ENCODE measurements at places on chromosomes 2 and 18.
A peak's percentile ranks its signal among the peaks of the same experiment; 100 is the strongest.

DNA sequence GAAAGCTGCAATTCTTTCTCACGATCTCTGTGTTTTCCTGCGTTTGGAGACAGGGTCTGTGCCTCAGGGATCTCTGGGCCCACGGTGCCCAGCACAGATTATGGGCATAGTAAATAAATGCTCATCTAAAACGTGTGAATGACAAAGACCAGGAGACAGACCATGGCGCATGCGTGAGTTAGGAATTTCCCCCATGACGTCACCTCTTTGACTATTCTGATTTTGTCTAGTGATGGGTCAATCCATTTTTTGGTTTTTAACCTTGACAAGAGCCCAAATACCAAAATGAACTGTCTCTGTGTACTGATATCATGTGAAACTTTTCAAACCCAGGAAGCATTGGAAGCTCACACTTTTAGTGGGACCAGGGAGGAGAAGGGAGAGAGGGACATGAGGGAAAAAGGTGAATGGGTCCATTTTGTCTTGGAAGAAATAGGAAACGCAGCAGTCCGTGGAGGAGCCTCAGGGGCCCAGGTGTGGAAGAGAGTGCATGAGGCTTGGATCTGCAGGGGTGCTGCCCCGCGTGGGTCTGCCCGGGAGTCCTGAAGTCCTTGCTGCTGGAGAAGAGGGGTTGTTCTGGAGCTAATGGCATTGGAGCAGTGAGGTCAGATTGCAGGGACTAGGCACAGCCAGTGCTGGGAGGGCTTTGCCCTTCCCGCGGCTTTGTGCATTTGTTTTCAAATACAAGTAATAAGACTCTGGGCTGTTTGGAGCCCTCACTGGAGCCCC is 172.2 kb downstream of the ASB1 start:
- DNase-seq = no peak

GRCh38 chr2:30259827-30260679 is 28.7 kb downstream of the LBH start:
- DNase-seq = no peak

DNA sequence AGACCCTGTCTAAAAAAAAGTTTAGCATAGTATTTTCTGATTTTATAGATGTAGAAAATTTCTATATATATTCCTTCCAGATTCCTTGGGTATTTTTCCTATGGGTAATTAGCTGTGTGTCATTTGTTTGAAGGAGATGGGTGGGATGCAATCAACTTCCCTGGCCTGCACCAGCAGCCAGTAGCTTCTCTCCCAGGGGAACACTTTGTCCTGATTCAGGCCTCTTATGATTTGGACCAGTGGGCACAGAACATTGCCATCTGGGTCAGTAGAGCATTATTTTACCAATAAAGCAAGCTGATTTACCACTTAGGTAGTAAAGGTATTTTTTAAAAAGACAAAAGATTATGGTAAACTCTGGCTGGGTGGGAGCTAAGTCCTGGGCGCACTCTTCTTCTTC is 26.9 kb downstream of the UBE2F start:
- no peak for DNase-seq

DNA sequence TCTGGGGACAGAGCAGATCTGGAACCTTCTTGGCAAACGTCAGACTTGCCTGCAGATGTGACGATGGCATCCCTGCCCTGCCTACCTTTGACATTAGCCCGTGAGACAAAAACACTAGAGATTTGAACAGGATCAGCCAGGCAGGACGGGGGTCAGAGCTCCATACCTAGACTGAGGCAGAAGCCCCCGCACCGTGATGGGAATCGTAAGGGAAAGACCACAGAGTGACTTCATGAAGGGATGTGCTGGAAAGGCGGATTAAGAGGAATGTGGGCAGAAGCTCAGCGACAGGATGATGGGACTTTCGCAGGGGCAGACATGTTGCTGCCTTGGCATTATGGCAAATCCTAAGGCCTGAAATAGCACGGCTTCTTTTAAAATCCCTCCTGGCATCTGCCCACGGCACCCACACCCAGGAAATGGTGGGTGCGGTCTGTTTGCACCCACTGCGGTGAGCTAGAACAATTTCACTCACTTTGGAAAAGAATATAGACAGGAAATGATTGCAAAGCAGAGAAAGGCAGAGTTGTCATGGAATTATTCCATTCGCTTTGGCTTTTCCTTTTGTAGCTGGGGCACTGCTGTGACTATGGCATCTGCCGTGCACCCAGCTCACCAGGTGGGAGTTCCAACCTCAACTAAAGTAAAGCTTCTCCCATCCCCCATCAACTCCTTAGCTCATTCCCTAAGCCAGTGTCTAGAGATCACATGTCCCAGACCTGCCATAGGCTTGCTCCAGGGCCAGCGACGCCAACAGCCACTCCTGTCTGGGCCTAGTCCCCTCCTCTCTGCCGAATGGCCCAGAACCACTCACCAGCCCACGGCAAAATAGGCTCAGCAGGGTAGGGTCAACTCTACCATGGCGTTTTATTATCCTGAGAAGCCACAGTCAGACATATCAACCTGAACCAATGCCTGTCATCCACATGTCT is 112.7 kb upstream of the NPAS2 start:
- peak; percentile 80 for DNase-seq

- DNase-seq = no peak
These were observed 777 bp downstream of the MOCOS start for GRCh38 chr18:36187826-36188721.

DNA sequence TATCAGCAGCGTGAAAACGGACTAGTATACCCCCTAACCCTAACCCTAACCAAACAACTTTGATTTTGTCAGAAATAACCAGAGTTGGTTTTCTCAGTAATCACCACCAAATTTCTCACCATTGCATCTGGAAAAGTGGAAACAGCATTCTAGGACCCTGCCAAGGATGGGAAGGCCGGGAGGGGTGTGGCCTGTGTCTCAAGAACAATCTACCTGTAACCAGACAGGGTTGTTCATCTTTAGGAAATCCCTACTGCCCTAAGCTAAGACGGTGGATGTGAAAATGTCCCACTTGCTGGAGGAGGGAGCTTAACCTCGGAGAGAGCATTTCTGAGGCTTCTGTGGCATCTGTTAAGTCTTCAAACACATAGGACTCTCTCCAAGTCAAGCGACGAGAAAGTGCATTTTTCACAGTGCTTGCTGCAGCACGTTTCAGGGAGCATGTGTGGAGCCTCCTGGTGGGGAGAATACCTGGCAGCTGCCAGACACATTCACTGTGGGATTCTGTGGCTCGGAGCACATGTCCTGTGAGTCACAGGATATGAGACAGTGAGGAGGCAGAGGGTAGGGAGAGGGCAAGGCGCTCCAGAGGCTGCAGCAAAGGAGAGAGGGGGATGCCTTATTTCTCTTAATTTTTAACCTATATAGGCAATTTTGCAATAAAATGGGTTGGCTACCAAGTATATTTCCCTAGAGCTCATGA is 207.5 kb downstream of the SPP2 start:
- DNase-seq = peak; percentile 40

- DNase-seq = no peak
These were observed 249.3 kb downstream of the NDUFA10 start for GRCh38 chr2:239775623-239776435.

DNA sequence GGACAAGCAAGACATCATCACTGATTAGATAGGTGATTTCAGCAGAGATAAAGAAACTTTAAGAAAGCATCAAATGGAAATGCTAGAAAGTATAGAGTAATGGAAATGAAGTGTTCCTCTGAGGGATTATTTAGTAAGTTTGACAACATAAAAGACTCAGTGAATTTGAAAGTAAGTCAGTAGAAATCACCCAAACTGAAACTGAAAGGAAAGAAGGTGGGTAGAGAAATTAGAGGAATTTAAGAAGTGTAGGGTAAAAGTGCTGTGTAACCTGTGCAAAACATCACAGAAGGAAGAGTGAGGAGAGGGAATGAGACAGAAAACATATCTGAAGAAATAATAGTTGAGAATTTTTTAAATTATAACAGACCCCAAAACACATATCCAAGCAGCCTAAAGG is 343.1 kb downstream of the CBLN2 start:
- DNase-seq = no peak

DNA sequence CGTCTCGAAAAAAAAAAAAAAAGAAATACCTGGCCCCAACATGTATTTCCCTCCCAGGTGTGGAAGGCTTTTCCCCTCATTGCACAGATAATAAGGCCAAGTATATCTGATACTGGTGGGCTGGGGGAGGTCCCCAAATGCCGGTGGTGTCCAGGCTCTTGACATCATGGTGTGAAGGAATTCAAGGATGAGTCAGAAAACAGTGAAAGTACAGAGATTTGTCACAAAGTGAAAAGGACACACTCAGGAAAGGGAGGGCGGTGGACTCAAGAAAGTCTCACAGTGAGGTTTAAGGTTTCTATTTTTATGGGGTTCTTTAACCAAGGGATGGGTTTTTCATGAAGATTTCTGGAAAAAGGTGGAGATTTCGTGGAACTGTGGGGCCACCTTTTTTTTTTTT is 37.8 kb upstream of the FZD5 start:
- no peak for DNase-seq

GRCh38 chr18:58135701-58136331 is 91.8 kb downstream of the NEDD4L start:
- DNase-seq = peak; percentile 31

DNA sequence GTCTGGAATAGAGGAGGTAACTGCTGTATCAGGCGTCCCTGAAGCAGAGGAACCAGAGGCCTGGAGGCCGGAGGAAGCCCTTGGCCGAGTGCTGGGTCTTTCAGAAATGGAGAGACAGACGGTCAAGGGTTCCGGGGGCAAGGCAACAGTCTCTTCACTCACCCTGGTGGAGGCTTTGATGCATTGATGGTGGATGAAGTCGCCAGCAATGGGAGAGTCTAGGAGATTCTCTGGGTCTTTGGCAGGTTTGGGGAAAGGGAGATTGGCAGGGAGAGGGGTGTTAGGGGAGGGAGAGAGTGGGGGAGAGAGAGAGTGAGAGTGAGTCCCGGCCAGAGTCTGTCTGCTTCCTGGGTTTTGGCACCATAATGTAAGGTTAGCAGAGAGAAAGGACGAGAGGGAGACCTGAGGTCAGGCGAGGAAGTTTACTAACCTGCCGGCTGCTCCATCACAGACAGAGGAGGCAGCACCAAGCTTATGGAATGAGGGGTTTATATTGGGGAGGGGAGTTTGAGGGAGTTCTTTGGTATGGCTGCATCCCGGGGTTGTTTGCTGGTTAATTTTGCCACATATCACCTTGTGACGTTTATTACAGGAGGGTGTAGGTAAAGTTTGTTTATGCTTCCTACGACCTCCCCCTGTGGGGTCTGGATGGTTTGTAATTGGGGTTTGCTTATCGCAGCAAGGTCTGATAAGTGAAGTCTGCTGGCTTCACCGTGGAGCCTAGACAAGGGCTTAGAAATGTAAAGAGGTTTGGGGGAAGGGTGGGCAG is 19.6 kb downstream of the COMMD1 start:
- DNase-seq = no peak

DNA sequence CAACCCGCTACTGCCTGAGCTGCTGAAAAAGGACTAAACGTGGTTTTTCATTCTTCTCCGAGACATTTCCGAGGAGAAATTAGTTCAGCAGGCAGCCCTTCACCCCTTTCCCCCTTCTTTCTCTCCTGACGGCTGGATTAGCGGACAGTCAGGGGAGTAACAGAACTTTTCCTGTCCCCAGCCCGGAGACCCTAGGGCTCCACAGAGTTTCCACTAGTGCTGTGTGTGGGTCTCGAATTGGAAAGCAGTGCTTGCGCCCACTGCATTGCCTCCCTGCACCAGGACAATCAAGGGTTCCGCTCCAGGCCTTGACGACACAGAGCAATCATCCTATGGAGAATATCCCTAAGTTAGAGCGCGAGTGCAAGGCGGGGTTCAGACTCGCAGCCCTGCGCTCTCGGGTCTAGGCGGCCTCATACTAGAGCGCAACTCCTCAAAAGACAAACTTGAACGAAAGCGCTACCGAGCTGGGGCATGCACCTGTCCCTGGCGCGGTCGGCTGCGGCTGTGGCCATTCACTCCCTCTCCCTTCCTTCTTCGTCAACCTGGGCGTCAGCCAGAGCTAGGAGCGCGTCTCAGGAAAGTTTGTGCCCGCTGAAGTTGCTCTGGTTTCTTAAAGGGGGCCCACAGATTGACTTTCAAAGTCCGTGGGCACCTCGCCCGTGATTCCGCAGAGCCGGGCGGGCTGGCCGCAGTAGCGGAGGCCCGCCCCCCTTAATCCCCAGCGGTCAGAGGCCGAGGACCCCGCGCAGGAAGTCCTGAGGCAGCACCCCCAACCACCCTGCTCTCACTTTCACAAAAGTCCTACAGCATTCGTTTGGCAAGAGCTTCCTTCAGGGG is 801 bp downstream of the OSR1 start:
- DNase-seq = peak; percentile 68

DNA sequence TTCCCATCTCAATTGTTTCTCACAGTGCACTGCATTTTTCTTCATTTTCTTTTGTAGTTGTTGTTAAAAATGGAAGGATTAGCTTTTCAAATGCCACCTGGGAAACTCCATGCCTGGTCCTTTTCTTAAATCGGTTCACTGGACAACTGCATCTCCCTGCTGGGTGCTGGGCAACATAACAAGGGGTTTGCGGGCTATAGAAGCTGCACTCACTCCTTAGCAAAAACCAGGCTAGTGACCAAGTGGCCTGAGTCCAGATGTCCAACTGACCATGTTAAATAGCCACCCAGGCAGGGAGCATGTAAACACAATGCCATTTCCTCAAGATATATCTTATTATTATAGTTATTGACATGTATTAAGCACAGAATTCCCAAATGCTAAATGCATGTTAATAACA is 264.9 kb downstream of the ICOS start:
- DNase-seq = no peak

All from posterior cingulate gyrus (tissue), 11 donors.